ENCODE measurements at places on chromosomes 3 and 15.

DNA sequence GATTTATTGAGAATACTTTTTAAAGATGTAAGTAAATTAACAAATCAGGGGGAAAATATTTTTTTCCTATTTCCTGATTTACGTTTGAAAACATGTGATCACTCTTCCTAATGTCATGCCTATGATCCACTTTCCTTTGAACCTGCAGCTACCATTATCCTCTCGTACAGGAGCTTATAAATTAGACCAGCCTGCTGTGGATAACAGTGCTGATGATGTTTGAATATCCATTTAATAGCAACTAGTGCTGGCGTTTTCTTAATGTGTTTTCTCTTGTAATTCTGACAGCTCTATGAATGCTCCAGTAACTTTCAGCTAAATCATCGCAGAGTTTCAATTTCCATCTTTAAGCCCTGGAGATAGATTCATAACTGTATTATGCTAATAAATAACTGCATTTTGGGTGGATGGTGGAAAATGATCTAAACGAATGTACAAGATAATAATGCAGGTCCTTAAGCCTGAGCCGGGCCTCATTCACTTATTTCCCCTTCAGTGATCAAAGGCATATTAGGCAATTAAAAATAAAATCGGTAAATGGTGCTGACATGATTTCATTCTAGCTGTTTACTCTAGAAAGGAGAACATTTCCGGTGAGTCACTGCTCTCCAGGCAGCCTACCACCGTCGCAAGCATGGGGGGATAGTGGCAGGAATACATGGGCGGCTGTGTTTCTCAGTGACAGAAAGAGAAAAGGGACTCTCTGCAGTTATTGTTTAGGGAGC is 58.5 kb upstream of the SLC24A5 start:
- no peak for DNase-seq

- DNase-seq, result no peak
These were observed 35.0 kb downstream of the CIP2A start for GRCh38 chr3:108554229-108554628.

- DNase-seq, result no peak
These were observed 481.7 kb downstream of the GBE1 start for GRCh38 chr3:81279481-81280379.

- DNase-seq, result no peak
These were observed 46.4 kb downstream of the SH3BP5 start for GRCh38 chr3:15286022-15286421.

GRCh38 chr15:66224946-66225345 is 28.6 kb downstream of the MEGF11 start:
- DNase-seq, result no peak

DNA sequence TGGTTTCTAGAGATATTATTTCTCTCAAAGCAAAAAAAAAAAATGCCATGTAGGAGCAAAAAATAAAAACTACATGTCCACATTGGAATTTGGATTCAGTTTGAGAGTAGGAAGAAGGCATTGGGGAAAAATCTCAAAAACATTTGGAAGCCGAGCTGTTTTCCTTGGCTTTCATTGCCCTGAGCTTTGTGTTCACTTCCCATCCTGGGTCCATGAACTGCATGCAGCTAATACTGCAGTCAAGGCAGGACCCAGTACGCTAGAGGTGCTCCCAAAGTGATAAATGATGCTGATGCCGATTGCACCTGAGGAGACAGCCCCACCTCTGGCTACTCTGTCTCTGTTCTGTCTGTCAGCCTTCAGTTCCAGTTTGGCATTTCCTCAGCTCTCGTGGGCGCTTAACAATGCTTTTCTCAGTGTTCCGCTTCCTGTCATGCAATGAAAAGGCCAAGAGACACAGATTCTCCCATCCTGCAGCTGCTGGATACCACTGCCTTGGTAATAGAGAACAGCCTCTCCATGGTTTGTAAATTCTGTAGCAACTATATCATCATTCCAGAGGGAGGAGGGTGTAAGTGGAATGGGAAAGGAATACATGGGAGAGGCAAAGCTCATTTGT is 181.8 kb downstream of the RYR3 start:
- DNase-seq, result no peak

DNA sequence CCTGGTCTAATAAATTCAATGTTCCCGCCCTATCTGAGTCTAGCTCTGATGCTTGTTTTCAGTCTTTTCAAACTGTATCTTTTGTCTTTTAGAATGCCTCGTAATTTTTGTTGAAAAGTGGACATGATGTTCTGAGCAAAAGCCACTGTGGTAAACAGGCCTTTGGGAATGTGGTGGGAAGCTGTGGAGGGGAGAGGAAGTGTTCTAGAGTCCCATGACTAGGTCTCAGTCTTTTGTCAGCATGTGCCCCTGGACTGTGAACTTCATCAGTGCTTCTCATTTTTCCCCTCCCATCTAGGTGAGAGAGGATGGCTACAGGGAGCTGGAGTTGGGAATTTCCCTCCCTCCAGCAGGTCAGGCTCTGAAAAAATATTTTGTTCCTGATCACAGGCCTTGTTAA is 33.7 kb downstream of the SUSD5 start:
- no peak for DNase-seq

DNA sequence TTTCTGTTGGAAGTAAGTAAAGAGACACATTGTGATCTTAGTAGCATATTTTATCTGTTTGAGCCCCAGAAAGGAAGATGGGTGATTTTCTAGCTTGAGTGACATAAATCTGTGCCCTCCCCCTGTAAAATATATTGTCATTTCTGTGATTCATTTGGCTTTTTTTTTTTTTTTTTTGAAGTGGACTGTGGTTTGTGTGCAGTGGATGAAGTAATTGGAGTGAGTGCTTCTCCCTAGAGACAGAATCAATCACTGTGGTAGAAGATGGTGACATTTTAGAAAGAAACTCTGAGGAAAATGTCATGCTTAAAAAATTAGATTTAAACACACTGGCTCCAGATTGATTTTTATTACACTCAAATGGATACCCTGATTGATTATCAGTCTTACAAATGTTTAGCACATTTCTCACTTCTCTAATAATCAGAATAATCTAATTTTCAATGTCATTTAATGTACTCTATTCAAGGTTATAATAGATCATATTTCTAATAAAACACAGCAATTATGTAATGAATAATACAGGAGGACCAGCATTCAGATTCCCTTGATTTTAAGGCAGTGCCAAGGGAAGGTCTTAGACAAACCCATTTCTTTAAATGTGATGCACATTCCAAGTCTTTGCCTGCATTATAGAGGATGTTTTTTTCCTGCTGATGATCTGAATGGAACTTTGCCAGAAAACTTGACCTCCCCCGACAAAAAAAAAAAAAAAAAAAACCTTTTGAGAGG is 116.6 kb downstream of the TOP2B start:
- peak; percentile 34 for DNase-seq

- DNase-seq, result no peak
These were observed 81.5 kb downstream of the STRIT1 start for GRCh38 chr3:155211940-155212339.

DNA sequence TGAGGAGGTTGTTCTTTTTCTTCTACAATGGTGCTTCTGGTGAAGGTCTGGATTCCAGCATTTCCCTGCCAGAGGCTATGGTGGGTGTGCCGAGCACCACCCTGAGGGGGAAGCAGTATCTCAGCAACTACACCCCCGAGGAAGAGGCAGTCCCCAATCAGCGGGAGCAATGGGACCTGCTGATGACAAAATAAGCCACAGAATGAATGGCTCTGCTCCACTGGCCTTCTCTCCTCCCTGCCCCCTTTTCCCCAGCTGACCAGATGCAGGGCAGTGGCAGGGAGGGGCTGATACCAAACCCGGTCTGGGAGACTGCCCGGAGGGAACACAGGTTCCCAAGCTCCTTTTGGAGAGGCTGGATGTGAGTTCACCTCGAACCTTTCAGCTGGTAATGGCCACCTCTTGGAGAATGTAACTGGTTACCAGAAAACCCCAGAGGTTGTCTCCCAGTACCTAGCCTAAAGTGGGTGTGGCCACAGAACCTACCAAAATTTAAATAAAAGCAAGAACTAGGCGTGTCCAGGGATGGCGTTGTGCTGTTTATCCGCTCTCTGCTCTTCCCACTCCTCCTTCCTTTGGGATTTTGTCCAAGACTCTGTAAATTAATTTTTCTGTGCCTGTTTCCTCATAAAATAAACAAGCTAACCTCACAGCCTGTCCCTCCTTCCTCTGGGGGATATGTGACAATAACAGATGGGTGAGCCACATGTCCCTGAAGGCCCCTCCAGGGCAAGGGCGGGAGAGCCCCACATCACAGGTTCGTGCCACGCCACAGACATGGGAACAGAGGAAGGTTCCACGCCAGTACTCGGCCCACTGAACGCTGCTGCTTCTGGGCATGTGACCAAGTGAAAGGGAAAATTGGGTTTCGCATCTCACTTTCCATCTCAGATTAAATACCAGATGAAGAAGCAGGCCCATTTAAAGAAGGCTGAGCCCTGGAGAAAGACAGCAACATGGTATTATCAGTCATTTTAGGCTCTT is 35.1 kb upstream of the SPTBN5 start:
- peak; percentile 38 for DNase-seq

- DNase-seq, result no peak
These were observed 9.2 kb downstream of the POC1A start for GRCh38 chr3:52144796-52145735.
